ENCODE measurements at places on chromosomes 16 and 17.

DNA sequence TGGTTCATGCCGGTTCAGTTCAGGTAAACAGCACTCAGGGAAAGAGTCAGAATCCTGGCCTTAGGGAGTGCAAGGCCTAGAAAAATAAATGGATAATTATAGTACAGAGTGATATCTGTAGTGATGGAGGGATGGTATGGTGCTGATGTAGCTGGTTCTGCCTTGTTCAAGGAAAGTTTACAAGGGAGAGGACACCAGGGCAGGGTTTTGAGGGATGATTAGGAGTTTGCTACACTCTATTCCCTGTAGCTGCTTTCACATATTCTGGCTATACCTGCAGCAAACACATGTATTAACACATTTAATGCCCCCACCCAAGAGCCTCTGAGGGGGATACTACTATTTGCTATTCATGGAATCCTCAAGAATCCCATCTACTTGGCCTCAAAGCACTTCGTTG lies 1.7 kb upstream of the NOS2 start:
- no peak for DNase-seq

DNA sequence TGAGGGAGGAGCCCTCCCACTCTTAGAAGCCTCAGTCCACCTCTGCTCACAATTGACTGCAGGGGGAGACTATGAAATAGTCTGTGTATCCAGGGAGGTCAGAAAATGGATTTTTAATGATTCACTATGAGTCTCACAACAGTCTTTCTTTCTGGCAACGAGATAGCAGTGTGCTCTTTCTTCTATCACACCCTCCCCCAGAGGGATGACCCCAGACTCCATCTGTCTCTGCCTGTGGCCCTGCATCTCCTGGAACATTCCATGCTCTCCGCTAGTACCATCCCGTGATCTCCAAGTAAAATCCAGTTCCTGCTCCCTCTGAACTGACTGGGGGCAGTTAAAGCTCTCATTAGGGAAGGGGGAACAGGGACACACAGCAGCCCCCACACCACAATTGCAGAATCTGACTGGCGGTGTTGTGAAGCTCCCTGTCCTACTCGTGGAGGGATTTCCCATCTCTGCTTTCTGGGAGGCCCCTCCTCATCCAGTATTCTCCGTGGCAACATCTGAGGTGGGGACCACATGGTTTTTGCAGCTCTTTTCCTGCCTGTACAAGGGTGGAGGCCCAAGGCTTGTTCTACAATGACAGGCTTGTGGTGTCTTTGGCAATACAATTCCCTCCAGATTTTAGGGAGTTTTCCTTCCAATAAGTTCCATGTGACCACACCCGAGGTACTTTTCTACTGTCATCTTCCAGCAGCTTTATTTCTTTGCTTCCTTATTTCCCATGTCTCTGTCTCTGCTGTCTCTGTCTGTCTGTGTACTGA lies 19.4 kb downstream of the NATD1 start:
- DNase-seq, result no peak

GRCh38 chr16:84785843-84786581 lies 33.8 kb upstream of the CRISPLD2 start:
- DNase-seq, result no peak

GRCh38 chr17:16313139-16314090 lies 39.9 kb downstream of the CENPV start:
- no peak for DNase-seq

GRCh38 chr17:752002-752619 lies at the start of gene GEMIN4:
TSS of gene GEMIN4 (minus strand) at chr17:752264. CDS start at chr17:752142, 122 bp downstream.
- peak; percentile 99 for DNase-seq

- DNase-seq, result peak; percentile 55
Measured at GRCh38 chr16:84144209-84144858, 643 bp downstream of the HSDL1 start.

DNA sequence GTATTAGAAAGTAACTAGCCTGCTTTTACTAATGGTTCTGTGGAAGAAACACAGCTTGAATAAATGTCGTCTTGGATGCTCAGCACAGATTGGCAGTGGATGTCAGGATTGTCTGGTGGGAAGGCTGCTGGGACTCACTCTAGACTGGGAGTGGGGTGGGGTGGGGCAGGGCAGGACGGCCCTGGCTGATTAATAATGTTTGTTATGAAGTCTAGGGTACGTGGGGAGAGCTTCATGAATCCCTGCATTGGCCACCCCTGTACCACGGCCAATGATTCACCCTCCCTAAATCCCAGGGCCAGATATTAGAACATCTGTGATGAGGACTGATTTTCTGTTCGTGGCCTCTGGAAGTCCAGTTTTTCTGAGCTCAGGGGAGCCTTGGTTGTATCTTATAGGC lies 421.0 kb downstream of the WWOX start:
- DNase-seq, result no peak

Data from stimulated activated CD4-positive, alpha-beta T cell treated with anti-CD3 and anti-CD28 coated beads, Interleukin-2, amount 100 ng/mL, for 24 hours (primary cell).